Heart left ventricle (tissue), 16 donors: ENCODE measurements at places on chromosomes 2 and 18. TPM values are rescaled to one million over a fixed set of nuclear protein-coding genes. Genes with fewer than 3 reads are reported as not detected.

The TRAPPC12 gene
- total RNA-seq: 82.5 TPM

The TUBB8B gene
- total RNA-seq: not detected

The ZBTB7C gene
- 6.7 TPM for total RNA-seq

DNA sequence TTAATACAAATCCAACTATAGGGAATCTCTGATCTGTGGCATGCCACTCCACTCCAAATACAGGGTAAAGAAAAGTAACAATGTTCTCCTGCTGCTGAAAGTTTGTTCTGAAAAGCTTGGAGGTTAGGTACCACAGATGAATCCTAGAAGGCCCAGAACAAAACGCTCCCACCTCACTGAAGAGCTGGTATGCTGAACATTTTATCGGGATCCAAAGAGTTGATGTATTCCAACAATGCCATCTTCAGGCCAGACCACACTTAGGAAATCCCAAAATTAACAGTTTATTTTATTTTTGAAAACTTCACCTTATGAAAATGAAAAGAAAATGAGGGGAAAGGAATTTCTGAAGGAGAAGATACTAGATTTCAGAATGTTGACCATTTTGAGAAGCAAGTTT is 145.1 kb upstream of the CDH19 start:
- H3K4me3 ChIP-seq: no peak overlapping the region
- H3K27ac ChIP-seq: no peak overlapping the region
- no peak for DNase-seq
- no peaks in the 10 kb centered on the region for H3K36me3 ChIP-seq

DNA sequence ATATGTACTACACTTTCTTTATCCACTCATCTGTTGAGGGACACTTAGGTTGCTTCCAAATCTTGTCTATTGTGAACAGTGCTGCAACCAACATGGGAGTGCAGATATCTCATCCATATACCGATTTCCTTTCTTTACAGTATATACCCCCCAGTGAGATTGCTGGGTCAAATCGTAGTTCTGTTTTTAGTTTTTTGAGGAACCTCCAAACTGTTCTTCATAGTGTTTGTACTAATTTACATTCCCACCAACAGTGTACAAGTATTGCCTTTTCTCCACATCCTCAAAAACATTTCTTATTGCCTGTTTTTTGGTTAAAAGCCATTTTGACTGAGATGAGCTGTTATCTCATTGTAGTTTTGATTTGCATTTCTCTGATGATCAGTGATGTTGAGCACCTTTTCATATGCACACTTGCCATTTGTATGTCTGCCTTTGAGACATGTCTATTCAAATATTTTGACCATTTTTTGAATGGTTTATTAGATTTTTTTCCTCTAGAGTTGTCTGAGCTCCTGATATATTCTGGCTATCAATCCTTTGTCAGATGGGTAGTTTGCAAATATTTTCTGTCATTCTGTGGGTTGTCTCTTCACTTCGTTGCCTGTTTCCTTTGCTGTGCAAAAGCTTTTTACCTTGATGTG is 12.2 kb downstream of the PLEK start:
- H3K4me1 ChIP-seq: peaks cover 11% of the 10 kb centered on the region
- no peaks in the 10 kb centered on the region for H3K27me3 ChIP-seq
- DNase-seq: no peak

The KCNJ3 gene
- total RNA-seq: 0.31 TPM

The POTEF gene
- total RNA-seq: not detected

GRCh38 chr2:15507697-15508096 is 53.4 kb downstream of the NBAS start:
- no peak overlapping the region for H3K27ac ChIP-seq
- no peaks in the 10 kb centered on the region for H3K4me1 ChIP-seq
- H3K27me3 ChIP-seq: no peaks in the 10 kb centered on the region
- no peak overlapping the region for H3K4me3 ChIP-seq
- no peak for DNase-seq
- H3K36me3 ChIP-seq: peaks cover 3% of the 10 kb centered on the region

The SGPP2 gene
- total RNA-seq: 11.1 TPM

The DNER gene
- total RNA-seq: 0.50 TPM

DNA sequence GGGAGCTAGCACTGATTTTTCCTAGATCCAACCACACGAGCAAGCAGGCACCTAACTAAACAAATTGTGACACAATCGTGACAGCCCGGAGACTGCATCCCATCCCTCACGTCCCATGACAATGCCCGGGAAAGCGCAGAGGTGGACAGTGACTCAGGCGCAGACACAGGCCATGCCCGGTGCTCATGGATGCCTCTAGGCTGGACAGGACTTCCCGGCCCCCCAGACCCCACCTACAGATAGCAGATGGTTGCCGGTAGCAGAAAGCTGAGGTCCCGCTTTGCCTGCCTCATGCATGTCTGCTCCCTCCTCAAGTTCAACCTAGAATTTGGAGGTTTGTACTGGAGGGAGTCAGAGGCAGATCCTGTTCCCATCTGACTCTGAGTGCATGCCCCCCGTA is 81.0 kb downstream of the TPO start:
- H3K27me3 ChIP-seq: no peaks in the 10 kb centered on the region
- H3K27ac ChIP-seq: no peak overlapping the region
- H3K4me1 ChIP-seq: no peaks in the 10 kb centered on the region
- H3K36me3 ChIP-seq: no peaks in the 10 kb centered on the region
- DNase-seq: no peak

The TDRD15 gene
- not detected for total RNA-seq

The UGT1A8 gene
- not detected for total RNA-seq

DNA sequence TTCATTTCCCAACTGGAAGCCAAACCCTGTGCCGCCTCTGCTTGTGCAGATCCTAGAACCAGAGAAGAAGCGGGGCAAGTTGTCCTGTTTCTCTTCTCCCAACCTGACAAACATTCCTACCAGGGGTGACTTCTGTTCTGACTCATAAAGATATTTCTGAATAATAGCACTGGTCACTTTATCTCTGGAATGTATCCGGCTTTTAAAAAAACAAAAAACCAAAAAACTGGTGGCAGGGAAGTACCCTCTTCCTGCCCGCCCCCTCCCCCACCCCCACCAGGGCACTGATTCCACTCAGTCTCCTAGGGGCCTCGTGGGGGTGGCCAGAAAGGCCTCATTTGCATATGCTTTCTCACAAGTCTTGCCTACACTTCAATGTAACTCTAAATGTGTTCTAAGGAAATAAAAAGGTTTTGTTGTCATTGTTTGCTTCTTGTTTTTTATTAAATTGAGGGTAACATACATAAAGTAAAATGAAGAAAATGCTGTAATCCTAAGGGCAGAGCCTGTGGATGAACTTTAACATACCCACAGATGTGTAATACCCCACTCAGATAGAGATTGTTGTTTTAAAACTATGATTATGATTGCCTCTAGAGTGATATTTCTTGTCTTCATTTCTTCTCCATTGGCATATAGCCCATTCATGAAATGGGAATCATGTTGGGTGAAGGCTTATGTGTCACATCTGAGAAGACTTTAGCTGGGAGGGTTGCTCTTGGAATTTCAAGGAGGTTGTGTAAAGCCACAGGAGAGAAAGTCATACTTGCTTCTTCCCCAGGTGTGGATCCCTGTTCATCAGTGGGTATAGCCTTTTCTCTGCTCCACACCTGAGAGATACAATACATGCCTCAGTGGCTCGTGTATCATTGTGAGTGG is 5.3 kb upstream of the FOSL2 start:
- H3K4me1 ChIP-seq: no peaks in the 10 kb centered on the region
- H3K36me3 ChIP-seq: no peaks in the 10 kb centered on the region
- no peaks in the 10 kb centered on the region for H3K27me3 ChIP-seq
- no peak overlapping the region for H3K27ac ChIP-seq
